ENCODE measurements at places on chromosomes 1 and 21.

DNA sequence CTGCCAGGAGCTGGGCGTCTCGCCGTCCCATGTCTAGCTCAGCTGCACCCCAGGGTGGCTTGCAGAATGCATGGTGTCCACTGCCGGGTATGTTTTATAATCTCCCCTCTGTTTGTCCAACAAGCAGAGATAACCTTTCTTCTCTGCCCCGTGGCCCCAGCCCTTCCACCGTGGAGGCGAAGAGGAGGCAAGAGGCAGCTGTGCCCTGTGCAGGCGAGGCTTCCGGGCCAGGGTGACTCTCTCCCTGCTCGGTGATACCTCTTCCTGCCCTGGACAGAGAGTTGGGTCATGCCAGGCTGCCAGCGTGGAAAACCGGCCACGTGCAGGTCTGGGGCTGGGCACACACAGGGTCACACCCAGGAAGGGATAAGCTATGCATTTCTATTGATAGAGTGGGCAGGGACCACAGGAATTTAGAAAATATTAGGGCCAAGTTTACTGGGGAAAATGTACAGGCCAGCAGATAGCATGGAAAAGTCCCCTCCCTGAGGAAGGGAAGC lies at the start of gene TFF2:
Gene TFF2, minus strand, starts transcription at position 68 of the 500 bp plus-strand sequence. Its CDS starts 37 bp downstream, at position 31.
- DNase-seq = no peak

DNA sequence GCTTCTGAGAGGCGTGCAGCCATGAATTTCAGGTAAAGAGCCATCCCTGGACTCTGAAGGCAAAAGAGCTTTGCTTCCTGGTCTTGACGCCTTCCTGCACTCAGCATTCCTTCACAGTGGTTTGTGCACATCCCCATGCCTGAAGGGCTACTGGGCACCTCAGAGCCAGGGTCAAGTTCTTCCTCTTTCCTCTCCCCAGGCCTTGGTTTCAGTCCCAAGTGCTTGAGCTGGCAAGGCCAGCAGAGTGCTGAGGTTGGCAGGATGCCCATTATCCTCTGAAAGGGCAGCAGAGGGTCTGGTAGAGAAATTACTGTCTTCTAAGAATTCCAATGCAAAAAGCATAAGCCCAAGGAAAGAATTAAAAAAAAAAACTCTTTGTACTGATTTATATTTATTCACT lies 1064.9 kb downstream of the TTLL7 start:
- no peak for DNase-seq

GRCh38 chr1:31644560-31645273 lies at the start of gene PEF1:
PEF1 (minus strand) TSS chr1:31644876; CDS start chr1:31644864, 12 bp downstream.
- peak; percentile 98 for DNase-seq

DNA sequence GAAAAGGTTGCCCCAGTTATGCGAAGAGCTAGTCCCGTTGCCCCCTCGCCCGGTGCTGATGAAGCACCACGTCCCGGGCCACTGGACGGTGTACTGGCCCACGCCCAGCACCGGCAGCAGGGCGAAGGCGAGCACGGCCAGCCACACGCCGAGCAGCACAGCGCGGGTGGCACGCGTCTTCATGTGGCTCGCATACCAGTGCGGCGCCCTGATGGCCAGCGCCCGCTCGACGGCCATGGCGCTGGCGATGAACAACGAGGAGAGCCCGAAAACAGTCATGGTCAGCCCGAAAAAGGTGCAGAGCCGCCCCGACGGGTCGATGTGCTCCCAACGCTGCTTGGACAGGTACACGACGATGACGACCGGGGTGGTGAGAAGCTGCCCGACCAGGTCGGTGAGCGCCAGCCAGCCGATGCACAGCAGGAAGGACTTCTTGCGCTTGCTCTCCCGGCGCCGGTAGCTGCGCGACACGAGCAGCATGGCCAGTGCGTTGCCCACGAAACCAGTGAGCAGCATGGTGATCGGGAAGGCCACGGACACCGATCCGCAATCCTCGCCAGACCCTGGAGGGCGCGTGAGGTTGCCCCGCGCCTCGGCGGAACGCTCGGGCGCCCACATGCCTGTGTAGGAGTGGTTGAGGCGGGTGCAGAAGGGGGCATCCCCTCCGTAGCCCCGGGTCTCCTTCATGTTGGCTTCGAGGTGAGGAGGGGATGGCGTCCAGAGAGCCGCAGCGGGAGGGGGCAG lies 553 bp downstream of the PTGER3 start:
- DNase-seq = no peak

DNA sequence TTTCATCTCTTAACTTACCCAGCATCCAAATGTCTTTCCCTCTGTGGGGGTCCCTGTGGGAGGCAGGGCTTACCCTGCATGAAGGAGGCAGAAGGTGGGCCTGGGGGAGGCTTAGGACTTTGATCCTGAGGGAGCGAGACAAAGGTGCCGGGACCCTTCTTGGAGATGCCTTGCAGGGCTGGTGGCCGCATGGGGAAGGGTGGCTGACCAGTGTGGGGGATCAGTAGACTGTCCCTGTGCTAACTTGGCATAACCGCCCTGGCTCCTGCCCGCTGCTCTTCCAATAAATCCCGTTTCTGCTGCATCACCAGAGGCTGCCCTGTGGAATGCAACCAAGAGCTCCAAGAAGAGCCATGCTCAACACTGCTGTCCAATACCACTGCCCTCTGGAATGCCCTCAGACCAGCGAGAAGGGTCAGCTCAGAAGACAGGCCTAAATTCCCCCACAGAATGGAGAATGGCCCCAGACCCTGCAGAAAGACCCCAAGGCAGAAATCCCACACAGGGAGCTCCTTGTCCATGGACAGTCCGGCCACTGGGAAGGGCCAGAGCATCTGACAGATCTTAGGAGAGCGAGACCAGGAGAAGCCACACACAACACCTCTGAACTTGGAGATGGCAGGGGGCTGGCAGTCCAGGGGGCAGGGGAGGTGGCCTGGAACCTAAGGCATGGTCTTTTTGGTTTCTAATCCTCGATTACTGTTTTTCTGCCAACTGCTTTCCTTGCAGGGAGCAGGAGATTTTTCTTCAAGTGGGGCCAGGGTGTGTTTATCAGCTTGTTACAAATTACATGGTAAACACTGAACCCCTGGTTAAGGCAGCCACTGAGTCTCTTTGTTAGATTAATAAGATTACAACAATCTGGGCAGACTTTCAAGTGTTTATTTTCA lies 46.7 kb upstream of the DMRTB1 start:
- no peak for DNase-seq

DNA sequence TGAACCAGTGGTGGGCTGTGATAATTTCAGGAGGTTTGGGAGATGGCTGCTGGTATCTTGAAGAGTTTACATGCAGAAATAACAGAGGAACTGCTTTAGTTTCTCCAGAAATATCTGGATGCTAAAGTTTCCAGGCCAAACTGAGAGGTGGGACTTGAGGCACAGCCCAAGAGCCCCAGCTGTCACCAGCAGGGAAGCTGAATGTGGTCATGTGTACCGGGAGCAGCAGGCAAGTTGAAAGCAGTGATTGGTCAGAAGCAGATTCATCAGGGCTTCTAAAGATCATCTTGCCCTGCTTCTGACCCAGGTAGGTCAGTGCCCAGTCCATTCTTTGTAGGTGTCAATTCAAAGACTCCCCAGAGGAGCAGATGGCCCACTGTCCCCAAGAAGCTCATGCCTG lies 7.9 kb upstream of the RPTN start:
- DNase-seq = no peak

- no peak for DNase-seq
Observed at GRCh38 chr1:226588484-226588883, 39.9 kb downstream of the STUM start.

GRCh38 chr1:18352636-18353265 lies 128.0 kb upstream of the KLHDC7A start:
- no peak for DNase-seq

GRCh38 chr1:186330758-186331157 lies 44.3 kb downstream of the TPR start:
- DNase-seq = no peak

- DNase-seq = no peak
Observed at GRCh38 chr1:39910263-39910662, 8.5 kb upstream of the MYCL start.

- DNase-seq = no peak
Observed at GRCh38 chr1:175419684-175420517, 227.3 kb upstream of the KIAA0040 start.

DNA sequence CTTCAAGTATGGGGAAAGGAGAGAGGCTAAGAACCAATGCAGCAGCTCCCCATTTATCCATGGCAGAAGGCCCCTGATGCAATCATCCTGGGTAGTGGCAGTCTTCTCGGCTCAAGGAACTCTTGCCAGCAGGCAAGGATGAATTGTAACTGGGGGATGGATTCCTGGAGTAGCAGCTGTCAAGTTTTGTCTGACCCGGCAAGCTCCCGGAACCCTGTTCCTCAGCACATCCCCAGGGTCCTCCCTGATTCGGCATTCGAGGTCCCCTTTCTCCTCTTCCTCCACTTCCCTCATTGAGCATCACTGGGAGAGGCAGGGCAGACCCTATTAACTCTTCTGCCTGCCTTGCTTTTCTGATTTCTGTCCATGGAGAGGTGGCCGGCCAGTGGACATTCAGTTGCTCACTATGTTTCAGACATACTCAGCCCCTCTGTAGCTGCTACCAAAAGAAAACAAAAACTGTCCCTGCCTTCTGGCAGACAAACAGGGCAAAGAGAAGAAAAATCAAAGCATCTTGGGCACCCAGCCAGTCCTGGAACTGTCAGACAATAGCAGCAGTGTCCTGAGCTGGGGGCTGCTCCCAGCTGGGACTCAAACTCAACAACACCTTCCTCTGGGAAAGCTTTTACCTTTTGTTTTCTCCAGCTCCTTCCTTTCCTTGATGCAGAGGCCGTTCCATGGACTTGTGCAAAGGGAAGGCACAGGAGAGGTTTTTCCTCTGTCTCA lies 5.6 kb upstream of the PTCH2 start:
- no peak for DNase-seq

- peak; percentile 84 for DNase-seq
Observed at GRCh38 chr1:243924188-243924587, 74.1 kb upstream of the AKT3 start.

- peak; percentile 99 for DNase-seq
Observed at GRCh38 chr21:38289705-38290485, 33.1 kb downstream of the KCNJ15 start.

GRCh38 chr1:58782178-58783089 lies 1.4 kb downstream of the JUN start:
- DNase-seq = peak; percentile 34

DNA sequence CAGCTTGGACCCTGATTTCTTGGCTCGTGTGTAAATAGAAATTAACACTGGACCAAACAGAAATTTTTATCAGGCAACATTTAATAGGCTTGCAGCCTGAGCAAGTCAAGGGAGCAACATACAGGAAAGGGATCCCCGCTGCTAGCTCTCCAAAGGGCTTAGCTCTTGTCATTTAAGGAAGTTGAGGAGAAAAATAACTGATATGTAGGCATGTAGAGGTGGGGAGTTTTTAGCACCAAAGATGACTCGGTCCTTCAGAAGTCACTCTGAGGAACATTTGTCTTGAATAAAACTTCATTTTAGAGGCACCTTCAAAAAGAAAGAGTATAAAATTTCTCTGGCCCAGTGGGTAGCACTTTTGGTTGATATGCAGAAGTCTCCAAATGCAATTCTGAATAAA lies 27.1 kb downstream of the GBP2 start:
- no peak for DNase-seq

- peak; percentile 59 for DNase-seq
Observed at GRCh38 chr21:32770871-32771523, 558 bp downstream of the PAXBP1 start.

DNA sequence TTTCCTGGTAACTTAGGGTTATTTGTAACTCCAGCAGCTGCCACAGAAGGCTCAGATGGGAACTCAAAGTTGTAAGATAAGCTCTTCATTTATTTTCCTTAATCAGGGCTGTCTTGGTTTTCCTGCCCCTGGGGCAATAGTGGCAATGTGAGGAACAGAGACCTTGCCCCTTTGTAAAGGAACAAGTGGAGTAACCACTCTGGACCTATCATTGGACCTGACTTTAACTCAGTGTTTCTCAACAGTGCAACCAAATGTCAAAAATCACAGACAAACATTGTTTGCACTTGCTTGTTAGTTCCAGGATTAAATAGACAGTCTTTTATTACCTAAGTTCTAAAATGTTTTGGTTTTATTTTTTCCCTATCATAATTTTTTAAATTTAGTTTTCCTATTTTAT lies 2.8 kb upstream of the FMO3 start:
- no peak for DNase-seq

GRCh38 chr1:155598842-155599331 lies 11.1 kb upstream of the MSTO1 start:
- peak; percentile 31 for DNase-seq

DNA sequence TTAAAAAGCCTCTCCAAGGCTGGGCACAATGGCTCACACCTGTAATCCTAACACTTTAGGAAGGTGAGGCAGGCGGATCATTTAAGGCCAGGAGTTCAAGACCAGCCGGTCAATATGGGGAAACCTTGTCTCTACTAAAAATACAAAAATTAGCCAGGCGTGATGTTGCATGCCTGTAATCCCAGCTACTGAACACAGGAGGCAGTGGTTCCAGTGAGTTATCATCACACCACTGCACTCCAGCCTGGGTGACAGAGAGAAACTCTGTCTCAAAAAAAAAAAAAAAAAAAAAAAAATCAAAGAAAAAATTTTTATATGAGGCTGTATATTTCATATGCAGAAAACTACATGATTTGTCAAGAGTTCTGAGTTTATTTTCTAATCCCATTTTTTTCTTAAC lies 1107.1 kb upstream of the TMPRSS15 start:
- DNase-seq = no peak

DNA sequence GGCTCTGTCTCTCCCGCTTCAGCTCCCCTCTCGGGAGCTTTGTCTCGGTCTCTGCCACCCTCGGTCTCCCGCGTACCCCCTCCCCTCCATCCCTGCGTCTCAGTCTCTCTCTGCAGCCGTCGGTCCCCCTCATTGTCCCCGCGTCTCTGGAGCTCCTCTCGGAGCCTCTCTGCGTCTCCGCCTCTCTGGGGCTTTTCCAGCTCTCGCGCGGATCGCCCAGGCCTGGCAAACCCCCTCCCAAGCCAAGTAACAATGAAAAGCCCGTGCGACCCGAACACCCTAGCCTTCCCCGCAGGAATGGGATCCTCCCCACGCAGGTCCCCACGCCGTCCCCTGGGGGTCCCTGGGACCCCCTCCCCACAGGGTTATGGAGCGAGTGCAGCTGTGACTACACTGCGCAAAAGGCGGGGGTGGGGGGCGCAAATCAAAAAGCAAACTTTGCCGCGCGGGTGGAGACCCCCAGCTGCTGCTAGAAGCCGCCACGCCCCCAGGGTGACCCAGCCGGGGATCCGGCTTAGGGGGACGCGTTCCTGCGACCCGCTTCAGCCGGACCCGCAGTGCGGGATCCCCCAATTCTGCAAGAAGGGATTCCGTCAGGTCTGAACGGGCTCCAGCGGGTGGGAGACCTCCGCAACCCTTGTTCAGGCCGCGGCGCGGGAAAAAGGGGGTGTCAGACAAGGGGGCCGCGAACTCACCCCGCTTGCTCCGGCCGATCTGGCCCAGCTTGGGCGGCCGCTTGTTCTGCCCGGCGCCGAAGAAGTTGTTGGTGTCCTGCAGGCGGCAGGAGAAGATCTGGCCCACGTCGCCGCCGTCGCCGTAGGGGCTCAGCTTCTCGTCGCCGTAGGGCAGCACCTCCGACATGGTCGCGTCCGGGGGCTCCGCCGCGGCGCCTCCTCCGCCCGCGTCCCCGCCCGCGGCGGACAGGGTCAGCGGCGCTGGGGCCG lies 1.2 kb downstream of the CAMK2N1 start:
- DNase-seq = peak; percentile 17
